NCI-H2171 (cell line): ENCODE measurements at places on chromosomes 6 and 20.

DNA sequence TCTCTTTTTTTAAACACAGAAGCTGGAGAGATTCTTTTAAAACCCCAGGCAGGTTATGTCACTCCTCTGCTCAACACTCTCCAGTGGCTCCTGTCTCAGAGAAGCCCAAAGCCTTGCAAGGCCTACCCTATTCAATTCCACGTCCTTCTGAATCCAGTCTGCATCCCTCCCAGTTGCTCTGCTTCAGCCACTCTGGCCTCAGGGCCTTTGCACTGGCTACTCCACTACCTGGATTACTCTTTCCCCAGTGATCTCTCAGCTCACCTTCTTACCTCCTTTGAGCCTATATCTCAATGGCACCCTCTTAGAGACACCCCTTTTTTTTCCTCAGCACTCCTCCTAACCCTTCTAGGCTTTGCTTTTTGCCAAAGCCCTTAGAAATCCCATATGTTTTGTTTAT lies 185.8 kb downstream of the CLIC5 start:
- no peak for DNase-seq

GRCh38 chr6:102773636-102774035 lies 1380.1 kb downstream of the GRIK2 start:
- no peak for DNase-seq

- DNase-seq, result peak; percentile 41
Observed at GRCh38 chr20:50788045-50788991, 6.5 kb upstream of the BCAS4 start.

GRCh38 chr20:4828830-4829513 lies 107.3 kb downstream of the PRND start:
- no peak for DNase-seq

DNA sequence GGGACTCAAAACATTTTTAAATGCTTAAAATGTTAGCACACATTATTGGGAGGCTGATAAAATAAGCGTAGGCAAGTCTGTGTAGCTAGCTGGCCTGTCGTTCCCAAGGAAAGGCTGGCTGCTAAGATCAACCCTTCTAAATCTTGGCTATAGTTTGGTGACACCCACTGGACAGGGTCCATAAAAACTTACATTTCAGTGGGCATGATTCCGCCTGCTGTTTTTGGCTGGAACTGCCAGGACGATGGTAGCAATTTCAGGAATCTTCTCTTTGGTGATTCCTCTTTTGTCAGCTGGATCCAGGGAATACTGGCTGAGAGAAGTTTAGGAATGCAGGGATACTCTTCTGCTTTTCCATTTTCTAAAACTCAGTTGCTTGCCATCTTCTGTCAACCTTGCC lies 162.2 kb downstream of the NKAIN2 start:
- DNase-seq, result no peak

DNA sequence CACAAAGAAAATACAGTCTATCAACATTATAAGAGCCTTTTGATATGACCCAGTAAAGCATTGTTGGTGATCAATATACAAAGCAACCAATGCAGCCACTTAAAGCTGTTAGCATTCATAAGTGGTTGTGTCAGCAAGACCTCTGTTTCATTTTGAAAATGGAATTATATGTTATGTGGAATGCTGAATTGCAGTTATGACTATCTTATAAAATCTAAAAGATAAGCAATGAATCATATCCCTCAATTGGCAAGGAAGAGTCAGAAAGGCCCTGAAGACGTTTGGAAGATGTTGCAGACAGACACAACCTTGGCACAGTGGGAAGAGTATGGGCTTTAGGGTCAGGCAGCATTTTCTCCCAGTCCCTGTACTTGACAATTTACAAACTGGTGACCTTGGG lies 93.8 kb upstream of the RNF217 start:
- no peak for DNase-seq

DNA sequence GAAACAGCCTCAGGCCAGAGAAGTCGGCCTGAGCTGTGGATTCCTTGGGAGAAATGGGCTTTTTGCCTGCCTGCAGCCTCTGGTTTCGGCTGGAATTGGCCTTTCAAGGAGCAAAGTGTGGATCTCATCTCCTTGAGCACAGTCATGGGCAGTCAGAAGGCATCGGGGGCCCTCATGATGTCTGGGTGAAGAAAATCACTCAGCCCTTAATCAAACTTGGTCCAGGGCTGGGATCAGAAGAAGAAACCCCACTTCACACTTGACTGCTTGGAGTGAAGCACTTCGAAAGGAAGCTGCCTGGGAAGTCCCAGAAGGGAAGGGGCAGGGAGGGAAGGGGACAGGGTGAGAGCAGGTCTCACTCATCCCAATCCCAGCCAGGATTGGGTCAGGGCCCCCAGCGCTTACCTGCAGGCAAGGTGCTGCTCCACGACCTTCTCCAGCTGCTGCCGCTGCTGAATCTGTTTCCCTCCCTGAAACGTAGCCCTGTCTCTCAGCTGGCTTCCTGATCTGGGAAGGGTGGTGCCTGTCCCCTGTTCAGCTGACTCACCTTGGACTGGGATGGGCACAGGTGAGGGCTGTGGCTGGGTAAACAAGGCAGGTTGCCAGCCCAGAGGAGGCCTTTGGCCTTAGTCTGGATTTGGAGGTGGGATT lies at the start of gene SDCBP2:
TSS of gene SDCBP2 (minus strand) at position 460 of the 651 bp plus-strand sequence. CDS start 8,723 bp downstream, outside the sequence.
- no peak for DNase-seq

DNA sequence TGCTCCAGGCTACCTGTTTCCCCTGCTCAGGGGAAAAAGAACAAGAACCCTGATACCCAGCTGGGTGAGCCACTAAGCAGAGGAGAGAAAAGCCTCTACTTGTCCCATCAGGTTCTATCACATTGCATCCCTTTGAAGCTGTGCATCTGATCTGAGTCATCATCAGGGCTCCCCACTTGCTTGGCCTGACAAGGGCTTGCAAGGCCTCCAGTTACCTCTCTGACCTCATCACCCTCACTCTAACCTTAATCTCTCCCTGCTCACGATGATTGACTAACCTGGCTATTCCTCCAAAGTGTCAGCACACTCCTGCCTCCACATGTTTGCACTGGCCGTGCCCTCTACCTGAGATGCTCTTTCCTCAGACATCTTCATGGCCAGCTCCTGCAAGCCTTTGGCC lies 309.5 kb upstream of the CHD6 start:
- DNase-seq, result no peak

- no peak for DNase-seq
Observed at GRCh38 chr20:3189561-3190131, 14.8 kb downstream of the DDRGK1 start.

DNA sequence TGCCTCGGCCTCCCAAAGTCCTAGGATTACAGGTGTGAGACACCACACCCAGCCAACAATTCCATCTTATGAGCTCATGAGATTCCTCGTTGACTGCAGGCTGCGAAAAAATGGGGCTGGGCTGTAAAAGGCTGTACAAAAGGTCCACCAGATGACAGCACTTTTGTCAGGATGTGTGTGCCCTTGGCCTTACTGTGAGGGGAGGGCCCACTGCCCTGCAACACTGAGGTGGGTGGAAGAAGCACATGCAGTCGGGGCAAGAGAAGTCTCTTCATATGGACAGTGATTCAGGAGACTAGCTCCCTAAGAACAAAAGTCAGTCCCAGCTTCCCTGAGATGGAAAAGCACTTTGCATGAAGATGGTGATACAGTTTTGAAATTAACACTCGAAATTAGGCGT lies 50.5 kb downstream of the KCTD20 start:
- DNase-seq, result no peak

GRCh38 chr20:53714524-53714923 lies 120.9 kb upstream of the ZNF217 start:
- DNase-seq, result no peak

GRCh38 chr20:32132911-32133549 lies 23.5 kb downstream of the TM9SF4 start:
- DNase-seq, result no peak

GRCh38 chr20:37575884-37576283 lies 48.2 kb upstream of the BLCAP start:
- no peak for DNase-seq

DNA sequence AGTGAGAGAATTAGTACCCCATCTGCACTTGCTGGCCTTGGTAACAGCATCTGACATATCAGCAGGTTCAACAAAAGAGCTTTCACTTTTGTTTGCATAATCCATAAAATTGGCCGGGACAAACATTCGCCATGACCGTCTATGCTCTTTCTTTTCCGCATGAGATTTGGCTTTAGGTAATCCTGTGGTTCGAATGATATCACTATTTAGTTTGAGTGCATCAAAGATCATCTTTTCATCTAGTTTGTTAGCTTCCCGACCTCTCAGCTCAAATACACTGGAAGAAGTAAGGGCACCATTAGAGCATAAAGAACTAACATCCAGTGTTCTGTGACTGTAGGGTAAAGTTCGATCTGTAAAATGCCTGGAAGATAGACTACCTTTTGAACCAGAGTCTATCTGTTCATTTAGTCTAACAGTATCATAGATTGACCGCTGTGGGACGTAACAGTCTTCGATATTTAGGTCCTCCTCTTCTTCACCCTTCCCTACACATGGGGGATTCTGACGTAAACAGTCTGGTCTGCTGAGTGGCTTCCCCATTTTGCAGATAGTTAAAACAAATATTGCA lies 101.6 kb downstream of the DST start:
- no peak for DNase-seq

DNA sequence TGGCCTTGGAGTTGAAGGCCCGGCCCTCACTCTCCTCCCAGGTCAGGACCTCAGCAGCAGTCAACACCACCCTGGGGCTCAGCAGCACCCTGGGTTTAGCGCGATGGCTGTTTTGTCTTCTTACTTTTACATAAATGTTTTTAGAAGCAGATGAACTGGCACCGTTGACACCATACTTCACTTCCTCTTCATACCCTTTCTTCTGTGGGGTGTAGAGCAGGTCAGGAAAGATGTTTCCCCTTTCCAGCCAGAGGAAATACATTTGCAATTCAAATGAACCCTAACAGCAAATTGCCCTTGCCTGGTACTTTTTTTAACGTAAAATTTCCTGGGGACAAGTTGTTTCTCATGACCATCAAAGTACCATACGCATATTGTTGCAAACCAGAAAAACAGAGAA lies 54.7 kb upstream of the SNX9 start:
- DNase-seq, result no peak

GRCh38 chr6:56647172-56647762 lies 4.6 kb upstream of the DST start:
- DNase-seq, result no peak

DNA sequence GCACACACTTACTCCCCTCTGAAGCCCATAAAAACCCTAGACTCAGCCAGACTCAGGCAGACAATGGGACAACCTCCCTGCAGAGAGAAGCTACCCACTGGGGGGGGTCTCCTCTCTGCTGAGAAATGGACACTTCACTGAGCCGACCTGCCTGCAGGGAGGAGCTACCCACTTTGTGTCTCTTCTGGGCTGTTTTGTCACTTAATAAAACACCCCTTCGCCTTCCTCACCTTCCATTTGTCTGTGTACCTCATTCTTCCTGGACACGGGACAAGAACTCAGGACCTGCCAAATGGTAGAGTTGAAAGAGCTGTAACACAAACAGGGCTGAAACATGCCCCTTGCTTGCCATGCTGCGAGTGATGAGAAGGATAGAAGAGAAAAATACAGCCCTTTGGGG lies 151.7 kb upstream of the HDDC2 start:
- DNase-seq, result no peak
